ENCODE measurements at places on chromosomes 4 and X. TPM values are rescaled to one million over a fixed set of nuclear protein-coding genes. Genes with fewer than 3 reads are reported as not detected.

DNA sequence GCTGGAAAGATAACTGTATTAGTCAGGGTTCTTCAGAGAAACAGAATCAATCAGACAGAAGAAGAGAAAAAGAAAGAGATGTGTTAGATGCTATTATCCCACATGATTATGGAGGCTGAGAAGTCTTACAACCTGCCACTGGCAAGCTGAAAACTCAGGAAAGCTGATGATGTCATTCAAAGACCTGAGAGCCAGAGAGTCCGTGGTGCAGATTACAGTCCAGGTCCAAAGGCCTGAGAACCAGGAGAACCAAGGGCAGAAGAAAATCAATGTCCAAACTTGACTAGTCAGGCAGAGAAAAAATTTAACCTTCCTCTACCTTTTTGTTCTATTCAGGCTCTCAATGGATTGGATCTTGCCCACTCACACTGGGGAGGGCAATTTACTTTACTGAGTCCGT, 172.5 kb downstream of the QDPR start:
- H3K27me3 ChIP-seq = no peaks in the 10 kb centered on the region
- H3K4me3 ChIP-seq = no peak overlapping the region
- no peak overlapping the region for H3K27ac ChIP-seq
- no peaks in the 10 kb centered on the region for H3K4me1 ChIP-seq
- no peak for DNase-seq

DNA sequence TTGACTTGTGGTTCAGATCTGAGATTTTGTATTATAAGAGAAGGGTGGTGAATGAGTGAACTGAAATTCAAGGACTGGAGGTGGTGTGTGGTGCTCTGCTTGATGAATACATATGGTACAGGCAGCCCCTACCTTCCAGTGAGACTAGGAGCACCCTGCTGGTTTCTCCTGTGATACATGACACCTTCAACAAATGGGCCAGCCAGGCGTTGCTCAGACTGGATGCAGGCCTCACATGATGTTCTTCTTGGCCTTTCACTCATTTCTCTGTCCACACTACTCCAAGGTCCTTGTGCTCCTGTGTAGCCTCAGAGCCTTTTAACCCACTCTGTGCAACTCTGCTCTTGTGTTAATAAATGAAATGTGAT, 67.2 kb downstream of the FNIP2 start:
- no peak for DNase-seq
- peaks cover 2% of the 10 kb centered on the region for H3K36me3 ChIP-seq
- no peaks in the 10 kb centered on the region for H3K27me3 ChIP-seq
- peaks cover 9% of the 10 kb centered on the region for H3K4me1 ChIP-seq

DNA sequence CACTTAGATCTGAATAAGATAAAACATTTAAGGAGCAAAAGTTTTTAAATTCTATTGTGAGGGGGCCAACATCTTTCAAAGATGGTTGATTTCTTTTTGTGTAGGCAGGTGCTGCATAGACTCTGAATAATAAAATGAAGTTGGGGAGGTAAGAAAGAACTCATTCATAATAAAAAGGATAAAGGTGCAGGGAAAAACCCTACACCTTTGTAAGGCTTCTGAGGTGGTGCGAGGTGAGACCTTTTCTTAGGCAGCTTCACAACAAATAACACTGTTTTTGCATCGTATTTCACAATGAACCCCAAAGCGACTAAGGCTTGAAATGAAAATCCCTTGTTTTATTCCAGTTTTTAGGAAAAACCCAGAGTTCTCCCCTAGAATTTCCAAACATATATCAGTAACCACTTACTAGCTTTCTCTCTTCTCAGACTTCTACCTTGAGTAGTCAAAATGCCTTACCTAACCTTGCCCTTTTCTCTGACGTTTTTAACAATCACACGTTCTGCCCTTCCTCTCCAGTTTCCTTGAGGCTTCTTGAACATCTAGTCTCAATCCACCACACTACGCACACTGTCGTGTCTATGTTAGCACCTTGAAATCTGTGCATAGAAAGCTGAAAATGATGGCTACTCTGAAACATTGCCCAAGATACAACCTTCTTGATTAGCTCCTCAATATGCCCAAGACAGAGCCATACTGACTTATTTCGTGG, 30.2 kb downstream of the MAML3 start:
- H3K36me3 ChIP-seq = no peaks in the 10 kb centered on the region
- H3K27me3 ChIP-seq = no peaks in the 10 kb centered on the region
- H3K27ac ChIP-seq = no peak overlapping the region
- no peak overlapping the region for H3K4me3 ChIP-seq
- DNase-seq = no peak

The APELA gene
- total RNA-seq = not detected

GRCh38 chr4:122762520-122762919, 30.0 kb downstream of the BBS12 start:
- no peak overlapping the region for H3K27ac ChIP-seq
- H3K4me3 ChIP-seq = no peak overlapping the region
- H3K36me3 ChIP-seq = no peaks in the 10 kb centered on the region

The SMIM10L2A gene
- 5.2 TPM for total RNA-seq

All from thyroid gland (tissue), 4 donors.